ENCODE measurements at places on chromosomes 12 and 14. TPM values are rescaled to one million over a fixed set of nuclear protein-coding genes. Genes with fewer than 3 reads are reported as not detected.

GRCh38 chr14:59101476-59101875 is 87.0 kb upstream of the DAAM1 start:
- no peak for DNase-seq

DNA sequence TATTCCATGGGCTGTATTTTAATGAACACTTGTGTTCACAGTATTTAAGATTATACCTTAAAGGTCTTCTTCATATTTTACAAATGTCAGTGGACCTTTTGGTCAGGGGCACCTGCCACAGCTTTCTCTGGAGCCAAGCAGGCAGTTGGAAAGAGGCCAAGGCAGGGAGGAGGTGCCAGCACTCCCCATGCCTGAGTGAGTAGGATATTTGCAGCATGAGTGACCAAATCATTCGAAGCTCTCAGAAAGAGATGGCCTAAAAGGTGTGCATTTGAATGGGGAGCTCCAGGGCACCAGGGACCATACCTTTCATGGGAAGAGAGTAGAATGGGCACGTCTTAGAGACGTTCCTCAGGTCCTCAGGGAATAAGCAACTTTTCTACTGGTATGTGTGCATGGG is 121.6 kb downstream of the GPR135 start:
- no peak for DNase-seq

DNA sequence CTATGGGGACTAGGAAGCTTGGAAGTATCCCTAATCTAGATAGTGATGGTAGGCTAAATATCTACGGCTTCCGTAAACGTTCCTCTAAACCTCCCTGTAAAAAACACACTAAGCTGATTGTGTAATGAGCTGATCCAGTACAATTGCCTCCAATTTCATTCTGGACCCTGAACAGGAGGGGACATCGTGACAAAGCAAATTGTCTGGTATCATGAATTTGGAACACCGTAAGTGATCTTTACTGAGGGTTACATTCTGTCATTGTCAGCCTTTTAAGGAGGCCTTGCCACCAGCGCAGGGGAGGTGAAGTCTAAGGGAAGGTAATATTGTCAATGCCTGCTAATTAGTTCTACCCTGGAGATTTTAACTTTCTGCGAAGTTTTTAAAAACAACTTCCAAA is 487 bp upstream of the MGST1 start:
- DNase-seq, result no peak

- no peak for DNase-seq
These were observed 56.9 kb downstream of the TMTC1 start for GRCh38 chr12:29726741-29727348.

GRCh38 chr12:93957870-93958269 is 190.5 kb upstream of the PLXNC1 start:
- no peak for DNase-seq

DNA sequence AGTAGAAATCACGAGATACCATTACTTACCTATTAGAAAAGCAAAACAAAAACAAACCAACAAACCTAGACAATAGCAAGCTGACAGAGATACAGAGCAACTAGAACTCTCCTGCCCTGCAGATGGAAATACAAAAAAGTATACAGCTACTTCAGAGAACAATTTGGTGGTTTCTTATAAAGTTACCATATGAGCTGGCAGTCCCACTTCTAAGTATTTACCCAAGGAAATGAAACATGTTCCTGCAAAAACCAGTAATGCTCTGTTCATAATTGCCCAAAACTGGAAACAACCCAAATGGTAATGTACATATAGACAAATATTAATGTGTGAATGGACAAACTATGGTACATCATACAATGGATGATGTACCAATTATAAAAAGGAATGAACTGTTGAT is 31.7 kb downstream of the FUT8 start:
- DNase-seq, result no peak

GRCh38 chr12:101414533-101415119 is 7.1 kb upstream of the ARL1 start:
- DNase-seq, result no peak

DNA sequence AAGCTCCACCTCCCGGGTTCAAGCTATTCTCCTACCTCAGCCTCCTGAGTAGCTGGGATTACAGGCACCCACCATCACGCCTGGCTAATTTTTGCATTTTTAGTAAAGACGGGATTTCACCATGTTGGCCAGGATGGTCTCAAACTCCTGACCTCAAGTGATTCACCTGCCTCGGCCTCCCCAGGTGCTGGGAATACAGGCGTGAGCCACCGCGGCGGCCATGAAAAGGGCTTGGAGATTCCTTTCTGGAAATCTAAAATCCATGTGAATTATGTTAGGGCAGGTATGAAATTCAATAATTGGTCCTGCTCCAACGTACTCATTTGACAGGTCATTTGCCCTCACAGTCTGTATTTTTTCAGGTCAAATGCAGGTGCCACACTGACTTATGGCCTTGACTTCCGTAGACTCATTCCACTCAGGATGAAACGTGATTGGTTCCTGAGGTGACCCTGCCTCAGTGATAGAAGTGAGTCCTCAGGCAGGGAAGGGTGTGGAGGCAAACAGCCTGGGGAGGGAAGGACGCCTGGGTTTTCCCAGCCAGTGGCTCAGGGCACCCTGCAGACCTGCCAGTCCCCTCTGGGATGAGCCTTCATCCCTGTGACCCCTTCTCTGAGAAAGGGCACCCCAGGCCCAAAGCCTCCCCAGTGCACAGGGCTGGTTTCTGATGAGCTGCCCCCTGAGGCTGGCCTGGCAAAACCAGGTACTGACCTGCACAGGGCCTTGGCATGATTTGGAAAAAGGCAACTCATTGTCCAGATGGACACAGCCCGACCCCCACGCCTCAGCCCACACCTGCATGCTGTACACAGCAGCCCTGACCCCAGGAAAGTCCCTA is 48.7 kb downstream of the PSMA6 start:
- DNase-seq, result no peak

DNA sequence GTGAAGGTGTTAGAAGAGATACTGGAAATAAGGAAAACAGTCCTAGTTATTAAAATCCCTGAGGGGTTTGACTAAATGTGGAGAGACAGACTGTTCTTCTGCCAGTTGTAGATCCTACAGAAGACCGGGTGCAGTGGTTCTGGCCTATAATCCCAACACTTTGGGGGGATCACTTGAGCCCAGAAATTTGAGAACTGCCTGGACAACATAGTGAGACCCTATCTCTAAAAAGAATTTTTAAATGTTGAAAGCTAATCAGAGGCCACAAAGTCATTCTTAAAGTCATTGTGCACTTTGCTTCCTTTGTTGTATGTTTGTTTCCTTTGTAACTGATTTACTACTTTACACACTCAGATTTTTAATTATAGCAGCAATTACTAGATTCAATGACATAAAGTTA is 61.2 kb upstream of the RASSF3 start:
- no peak for DNase-seq

- DNase-seq, result no peak
These were observed 178.2 kb upstream of the HIF1A start for GRCh38 chr14:61516964-61517653.

GRCh38 chr14:35956376-35957085 is 130.4 kb downstream of the BRMS1L start:
- no peak for DNase-seq

- no peak for DNase-seq
These were observed 13.4 kb downstream of the GRIP1 start for GRCh38 chr12:66665435-66665985.

DNA sequence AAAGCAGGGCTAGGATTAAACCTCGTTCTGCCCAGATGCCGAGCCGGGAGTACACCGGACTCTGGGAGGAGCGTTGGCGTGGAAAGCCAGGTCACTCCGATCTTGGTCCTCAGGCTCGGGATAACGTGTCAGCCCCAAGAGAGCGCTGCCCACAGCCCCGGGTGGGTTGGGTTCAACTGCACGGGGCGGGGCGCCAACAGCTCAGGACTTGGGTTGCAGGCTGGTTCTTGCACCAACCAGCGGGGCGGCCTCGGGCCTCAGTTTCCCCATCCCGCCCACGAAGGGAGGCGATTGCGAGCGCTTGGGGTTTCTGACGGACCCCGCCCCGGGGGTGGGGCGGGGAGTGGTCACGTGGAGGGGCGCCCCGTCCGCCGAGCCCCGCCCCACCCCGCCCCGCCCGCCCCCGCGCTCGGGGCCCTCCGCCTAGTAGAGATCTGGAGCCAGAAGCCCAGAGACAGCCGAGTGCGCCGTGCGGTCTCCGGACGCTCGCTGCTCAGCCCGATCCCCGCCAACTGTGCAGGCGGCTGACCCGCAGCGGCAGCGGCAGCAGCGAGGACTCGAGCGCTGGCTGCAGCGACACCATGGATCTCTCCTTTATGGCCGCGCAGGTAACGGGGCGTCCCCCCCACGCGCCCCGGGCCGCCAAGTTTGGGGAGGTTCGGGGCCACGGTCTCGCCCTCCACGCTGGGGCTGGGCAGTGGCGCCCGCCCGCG is at the start of gene C14orf132:
Gene C14orf132 (plus strand): TSS at position 443 of the 713 bp plus-strand sequence. CDS start 139 bp downstream, at position 582.
- peak; percentile 42 for DNase-seq

GRCh38 chr12:123599721-123600120 is 2.2 kb upstream of the DDX55 start:
- DNase-seq, result no peak

- DNase-seq, result no peak
These were observed 77.2 kb downstream of the CCDC92 start for GRCh38 chr12:123895451-123895850.

- no peak for DNase-seq
These were observed 35.1 kb upstream of the RPL10L start for GRCh38 chr14:46686652-46687051.

DNA sequence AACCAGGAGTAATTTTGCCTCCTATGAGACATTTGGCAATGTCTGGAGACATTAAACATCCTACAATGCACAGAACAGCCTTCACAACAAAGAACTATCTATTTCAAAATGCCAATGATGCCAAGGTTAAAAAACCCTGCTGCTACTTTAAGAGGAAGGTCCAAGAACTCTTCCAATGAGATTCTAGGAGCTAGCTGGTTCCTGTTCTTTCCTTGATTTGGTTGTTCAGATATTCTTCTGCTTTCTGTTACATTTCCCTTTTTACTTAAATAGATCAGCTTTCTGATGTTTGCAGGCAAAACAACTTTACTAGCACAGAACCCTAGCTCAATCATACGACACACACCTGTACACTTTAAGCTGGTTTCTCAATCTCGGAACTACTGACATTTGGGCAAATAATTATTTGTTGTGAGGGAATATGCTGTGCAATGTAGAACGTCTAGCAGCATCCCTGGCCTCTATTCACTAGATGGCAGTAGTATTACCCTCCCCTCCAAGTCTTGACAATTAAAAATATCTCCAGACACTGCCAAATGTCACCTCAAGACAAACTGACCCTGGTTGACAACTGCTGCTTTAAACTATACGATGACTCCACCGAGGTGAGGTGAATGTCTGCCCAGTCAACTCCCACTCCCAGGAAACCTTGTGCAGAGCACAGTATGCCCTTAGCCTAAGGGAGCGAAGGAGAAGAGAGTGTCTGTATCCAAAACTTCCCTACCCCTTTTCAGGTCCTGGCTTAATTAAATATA is 4.4 kb downstream of the BLTP3B start:
- DNase-seq, result no peak

DNA sequence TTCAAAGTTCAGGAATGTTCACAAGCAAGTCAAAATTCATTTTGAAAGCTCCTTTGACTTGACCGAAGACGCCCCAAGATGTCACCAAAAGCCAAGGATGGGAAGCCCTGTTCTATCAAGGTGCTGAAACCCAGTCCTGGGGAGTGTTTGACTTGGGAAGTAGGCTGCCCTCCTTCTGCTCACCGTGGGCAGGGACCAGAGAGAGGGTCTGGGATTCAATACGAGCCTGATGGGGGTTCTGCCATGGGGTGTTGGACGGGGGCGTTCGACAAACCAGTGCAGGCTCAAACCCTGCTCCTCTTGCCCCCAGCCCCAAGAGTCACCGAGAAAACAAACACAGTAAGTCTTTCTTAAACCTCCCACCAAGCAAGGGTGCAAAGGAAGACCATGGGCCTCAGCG is 150.1 kb upstream of the DIO3 start:
- DNase-seq, result no peak

DNA sequence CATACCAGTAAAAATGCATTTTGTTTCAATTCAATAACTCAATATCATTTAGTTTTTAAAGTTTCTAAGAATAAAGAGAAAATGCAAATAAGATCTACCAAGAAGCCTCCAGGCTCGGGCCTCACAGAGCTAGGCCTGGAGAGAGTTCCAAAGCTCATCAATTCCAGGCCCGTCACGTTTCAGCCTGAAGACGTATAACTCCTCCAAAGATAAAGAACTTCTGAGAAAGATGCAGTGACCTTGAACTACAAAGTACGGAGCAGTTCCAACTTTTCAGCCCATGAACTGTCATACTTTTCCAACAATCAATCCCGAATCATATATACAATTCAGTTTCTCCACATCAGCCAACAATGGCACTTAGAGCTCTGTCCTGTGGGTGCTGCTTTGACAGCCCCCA is 17.8 kb downstream of the CORO1C start:
- DNase-seq, result no peak

- no peak for DNase-seq
These were observed 85.0 kb downstream of the CRADD start for GRCh38 chr12:93762059-93762719.

- no peak for DNase-seq
These were observed 27.8 kb downstream of the GPHB5 start for GRCh38 chr14:63290741-63291430.

GRCh38 chr14:91732859-91733477 is 1.1 kb upstream of the CATSPERB start:
- DNase-seq, result no peak

DNA sequence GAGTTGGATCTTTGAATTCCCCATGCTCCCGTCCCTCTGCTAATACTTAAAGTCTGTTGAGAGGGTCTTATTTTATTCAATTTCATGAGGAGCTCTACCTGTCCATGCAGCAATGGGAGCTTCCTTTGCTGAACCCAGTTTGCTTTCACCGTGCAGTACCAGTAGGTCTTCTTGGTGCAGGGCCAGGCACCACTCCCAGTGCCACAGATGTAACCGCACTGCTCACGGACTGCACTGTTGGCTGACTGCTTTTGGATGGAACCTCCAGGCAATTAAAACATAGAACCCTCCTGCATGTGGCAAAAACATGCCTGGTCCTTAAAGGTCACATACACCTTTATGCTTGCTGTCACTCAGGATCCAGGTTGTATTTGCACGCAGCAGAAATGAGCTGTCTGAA is 9.3 kb upstream of the CABP1 start:
- DNase-seq, result no peak

DNA sequence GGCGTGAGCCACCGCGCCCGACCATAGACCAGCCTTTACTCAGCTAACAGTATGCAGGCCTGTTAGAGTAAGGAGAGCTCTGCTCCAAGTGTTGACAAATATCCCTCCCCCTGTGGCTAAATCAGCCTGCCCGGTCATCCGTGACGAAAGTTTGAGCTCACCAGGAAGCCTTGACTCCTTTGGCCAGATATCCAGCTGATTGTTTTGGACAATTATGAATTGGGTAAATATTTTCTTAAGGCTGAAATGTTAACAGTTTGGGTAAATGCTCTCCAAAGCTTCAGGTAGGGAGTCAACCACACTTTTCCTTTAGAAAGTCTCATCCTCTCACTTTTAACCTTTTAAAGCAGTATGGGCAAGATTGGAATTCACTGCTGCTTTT is 157.9 kb downstream of the PAWR start:
- DNase-seq, result no peak

GRCh38 chr12:87200289-87200979 is 828.8 kb downstream of the C12orf50 start:
- DNase-seq, result no peak

- DNase-seq, result no peak
These were observed 16.9 kb downstream of the PPTC7 start for GRCh38 chr12:110565894-110566871.

Gene LGR5
- total RNA-seq, result not detected

Gene PIWIL1
- total RNA-seq, result not detected

Gene ADCY6
- 57.1 TPM for total RNA-seq

Measured in omental fat pad (tissue), 4 donors.